ENCODE measurements at places on chromosomes 6 and 20. TPM values are rescaled to one million over a fixed set of nuclear protein-coding genes. Genes with fewer than 3 reads are reported as not detected.
A peak's percentile ranks its signal among the peaks of the same experiment; 100 is the strongest.

The SLC32A1 gene
- not detected for total RNA-seq

The GPX5 gene
- total RNA-seq, result not detected

The FOXC1 gene
- total RNA-seq, result 0.62 TPM

The NTSR1 gene
- 0.04 TPM for total RNA-seq

GRCh38 chr20:51446656-51447055 lies 95.9 kb downstream of the NFATC2 start:
- no peaks in the 10 kb centered on the region for H3K27me3 ChIP-seq
- no peak overlapping the region for H3K4me3 ChIP-seq
- no peak overlapping the region for H3K27ac ChIP-seq

GRCh38 chr6:165049362-165049761 lies 260.0 kb downstream of the C6orf118 start:
- peak; percentile 69 for DNase-seq
- H3K27me3 ChIP-seq, result no peaks in the 10 kb centered on the region
- H3K4me1 ChIP-seq, result no peaks in the 10 kb centered on the region
- H3K4me3 ChIP-seq, result no peak overlapping the region
- H3K27ac ChIP-seq, result no peak overlapping the region

The HAO1 gene
- 132 TPM for total RNA-seq

DNA sequence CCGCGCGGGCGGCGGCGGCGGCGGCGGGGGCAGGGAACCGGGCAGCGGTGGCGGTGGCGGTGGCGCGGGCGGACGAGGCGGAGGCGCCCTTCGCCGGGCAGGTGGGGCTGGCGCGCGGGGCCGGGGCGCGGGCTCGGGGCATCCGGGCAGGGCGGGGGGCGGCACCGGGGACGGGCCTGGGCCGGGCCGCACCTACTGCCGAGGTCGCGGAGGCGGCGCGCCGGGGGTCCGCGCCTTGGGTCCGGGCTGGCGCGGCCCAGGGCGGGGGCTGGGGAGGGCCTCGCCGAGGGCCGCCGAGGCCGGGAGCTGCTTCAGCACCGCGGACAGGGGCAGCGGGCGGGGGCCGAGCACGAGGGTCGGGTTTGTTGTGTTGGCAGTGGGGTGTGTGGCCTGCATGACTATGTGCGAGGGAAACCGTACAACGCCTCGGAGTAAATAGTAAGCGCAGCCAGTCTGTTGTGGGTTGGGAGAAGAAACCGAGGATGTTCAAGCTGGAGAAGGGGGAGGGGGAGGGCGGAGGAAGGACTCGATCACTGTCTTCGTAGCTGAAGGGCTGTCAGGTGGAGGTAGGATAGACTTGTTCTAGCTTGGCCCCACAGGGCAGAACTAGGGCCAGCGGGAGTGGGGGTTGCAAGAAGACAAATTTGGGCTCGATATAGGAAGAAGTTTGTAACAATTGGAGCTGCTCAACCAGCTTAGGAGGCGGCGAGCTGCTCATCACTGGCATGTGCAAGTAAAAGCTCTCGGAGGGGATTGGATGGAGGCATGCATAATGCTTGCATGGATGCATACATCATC lies 593 bp downstream of the MMP24 start:
- no peaks in the 10 kb centered on the region for H3K4me1 ChIP-seq
- DNase-seq, result peak; percentile 46
- no peaks in the 10 kb centered on the region for H3K36me3 ChIP-seq
- H3K27ac ChIP-seq, result no peak overlapping the region

GRCh38 chr6:104896914-104897313 lies 37.2 kb upstream of the HACE1 start:
- no peak overlapping the region for H3K4me3 ChIP-seq
- DNase-seq, result no peak
- H3K36me3 ChIP-seq, result no peaks in the 10 kb centered on the region
- H3K27ac ChIP-seq, result no peak overlapping the region
- H3K27me3 ChIP-seq, result no peaks in the 10 kb centered on the region

The MRPS18A gene
- 44.2 TPM for total RNA-seq

- H3K4me3 ChIP-seq, result no peak overlapping the region
- H3K4me1 ChIP-seq, result no peaks in the 10 kb centered on the region
- no peaks in the 10 kb centered on the region for H3K27me3 ChIP-seq
- no peaks in the 10 kb centered on the region for H3K36me3 ChIP-seq
These were observed 309.3 kb upstream of the CDYL start for GRCh38 chr6:4466769-4467480.

The NKX2-4 gene
- not detected for total RNA-seq

DNA sequence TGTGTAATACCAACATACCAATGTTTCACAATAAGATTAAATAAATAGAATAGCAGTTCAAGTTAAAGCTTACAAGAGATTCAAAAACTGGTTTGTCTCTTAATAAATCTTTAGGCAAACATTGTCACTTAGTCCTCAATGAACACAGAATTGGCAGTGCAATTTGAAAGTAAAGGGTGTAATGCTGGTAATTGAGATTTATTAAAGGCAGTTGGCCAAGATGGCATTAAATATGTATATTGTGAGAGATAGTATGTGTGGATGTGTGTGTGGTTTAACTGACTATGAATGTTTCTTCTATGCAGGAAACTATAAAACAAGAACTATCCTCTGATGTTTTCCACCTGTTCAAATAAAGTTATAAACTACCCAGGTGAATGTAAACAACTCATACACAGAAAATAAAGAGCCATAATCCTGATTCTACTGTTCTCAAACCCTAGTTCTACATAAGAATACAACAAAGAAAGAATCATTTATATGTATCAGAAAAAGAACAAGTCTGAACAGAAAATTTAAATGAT lies 267.9 kb upstream of the PTCHD4 start:
- no peak overlapping the region for H3K27ac ChIP-seq
- H3K27me3 ChIP-seq, result no peaks in the 10 kb centered on the region
- H3K36me3 ChIP-seq, result no peaks in the 10 kb centered on the region
- no peaks in the 10 kb centered on the region for H3K4me1 ChIP-seq
- no peak overlapping the region for H3K4me3 ChIP-seq

DNA sequence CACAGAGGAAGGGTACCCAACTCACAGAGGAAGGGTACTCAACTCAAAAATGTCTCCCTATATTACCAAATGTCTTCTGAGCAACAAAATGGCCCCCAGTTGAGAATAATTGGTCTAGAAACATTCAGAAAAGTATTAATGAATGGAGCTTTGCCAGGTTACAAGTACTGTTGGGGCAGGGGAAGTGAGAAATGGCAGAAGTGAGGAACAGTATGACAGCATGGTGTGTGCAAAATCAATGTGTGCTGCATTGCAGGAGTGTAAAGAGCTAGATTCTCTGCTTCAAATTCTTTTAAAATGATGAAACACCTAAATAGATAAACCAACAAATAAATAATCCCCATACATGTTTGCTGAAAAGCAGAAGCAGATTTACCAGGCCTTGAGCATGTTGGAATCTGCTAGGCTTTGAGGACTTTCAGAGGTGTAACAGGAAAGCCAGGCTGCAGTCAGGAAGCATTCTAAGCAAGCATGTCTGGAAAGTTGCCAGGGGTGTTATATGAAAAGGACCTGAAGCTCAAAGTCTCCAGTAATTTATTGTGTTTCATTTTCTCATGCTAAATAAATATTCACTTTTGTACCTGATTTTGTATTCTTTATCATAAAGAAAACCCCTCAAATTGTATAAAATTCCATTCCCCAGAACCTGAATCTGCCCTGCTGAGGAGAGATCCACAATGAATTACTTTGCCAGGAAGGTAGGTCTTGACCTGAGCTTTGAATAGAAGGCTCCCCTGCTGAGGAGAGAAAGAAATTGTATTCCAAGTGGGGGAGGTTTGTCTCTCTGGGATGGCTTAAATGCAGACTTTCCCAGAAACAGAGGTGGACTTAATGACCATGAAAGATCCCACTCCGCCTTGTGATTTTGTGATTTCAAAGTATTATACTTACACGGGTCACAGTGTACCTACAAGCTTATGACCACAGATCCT lies 265.0 kb upstream of the MARCKS start:
- no peaks in the 10 kb centered on the region for H3K36me3 ChIP-seq
- H3K27me3 ChIP-seq, result no peaks in the 10 kb centered on the region
- no peak for DNase-seq
- H3K4me1 ChIP-seq, result no peaks in the 10 kb centered on the region

- no peak overlapping the region for H3K4me3 ChIP-seq
- no peak overlapping the region for H3K27ac ChIP-seq
- no peaks in the 10 kb centered on the region for H3K27me3 ChIP-seq
- H3K4me1 ChIP-seq, result no peaks in the 10 kb centered on the region
These were observed 441.4 kb upstream of the PLCB4 start for GRCh38 chr20:8627340-8628004.

GRCh38 chr6:44641344-44642031 lies 254.0 kb downstream of the CDC5L start:
- H3K4me1 ChIP-seq, result no peaks in the 10 kb centered on the region
- no peaks in the 10 kb centered on the region for H3K36me3 ChIP-seq
- H3K27me3 ChIP-seq, result no peaks in the 10 kb centered on the region

The CCN5 gene
- 0.92 TPM for total RNA-seq

The PPIL1 gene
- 14.2 TPM for total RNA-seq

GRCh38 chr6:12286373-12287110 lies 3.6 kb upstream of the EDN1 start:
- peaks cover 3% of the 10 kb centered on the region for H3K4me1 ChIP-seq
- H3K27me3 ChIP-seq, result no peaks in the 10 kb centered on the region
- no peak for DNase-seq
- no peak overlapping the region for H3K27ac ChIP-seq
- no peak overlapping the region for H3K4me3 ChIP-seq

- H3K27ac ChIP-seq, result no peak overlapping the region
- H3K4me1 ChIP-seq, result no peaks in the 10 kb centered on the region
- no peak for DNase-seq
- H3K27me3 ChIP-seq, result no peaks in the 10 kb centered on the region
These were observed 2.6 kb downstream of the PTK7 start for GRCh38 chr6:43078691-43079090.

GRCh38 chr6:18270216-18270615 lies 5.9 kb upstream of the DEK start:
- no peaks in the 10 kb centered on the region for H3K4me1 ChIP-seq
- H3K27ac ChIP-seq, result no peak overlapping the region
- no peaks in the 10 kb centered on the region for H3K27me3 ChIP-seq
- H3K36me3 ChIP-seq, result no peaks in the 10 kb centered on the region

The OR2J3 gene
- total RNA-seq, result not detected

GRCh38 chr20:57335392-57335791 lies 5.8 kb downstream of the SPO11 start:
- H3K27me3 ChIP-seq, result no peaks in the 10 kb centered on the region
- H3K27ac ChIP-seq, result no peak overlapping the region
- no peak for DNase-seq
- no peaks in the 10 kb centered on the region for H3K36me3 ChIP-seq
- no peak overlapping the region for H3K4me3 ChIP-seq
- H3K4me1 ChIP-seq, result no peaks in the 10 kb centered on the region

- H3K27ac ChIP-seq, result no peak overlapping the region
- no peaks in the 10 kb centered on the region for H3K27me3 ChIP-seq
- no peak for DNase-seq
- no peaks in the 10 kb centered on the region for H3K36me3 ChIP-seq
- no peak overlapping the region for H3K4me3 ChIP-seq
These were observed 8.5 kb downstream of the GHRH start for GRCh38 chr20:37253087-37253486.
